Right renal pelvis (tissue), 4 donors: ENCODE measurements at places on chromosomes 3 and 15. TPM values are rescaled to one million over a fixed set of nuclear protein-coding genes. Genes with fewer than 3 reads are reported as not detected.

Gene SPINK8
- 0.32 TPM for polyA plus RNA-seq

Gene PIERCE2
- polyA plus RNA-seq: 8.0 TPM

Gene NEK10
- 1.7 TPM for polyA plus RNA-seq

Gene BTLA
- polyA plus RNA-seq: 0.25 TPM

Gene CFAP44
- 28.6 TPM for polyA plus RNA-seq

Gene GATM
- polyA plus RNA-seq: 218 TPM

Gene ZNF662
- 26.9 TPM for polyA plus RNA-seq

Gene KCNAB1
- polyA plus RNA-seq: 2.8 TPM

Gene GASK1A
- 4.6 TPM for polyA plus RNA-seq

Gene FBXW12
- polyA plus RNA-seq: 0.36 TPM

Gene GHSR
- not detected for polyA plus RNA-seq

Gene NEDD4
- polyA plus RNA-seq: 17.2 TPM

Gene CHST13
- 4.6 TPM for polyA plus RNA-seq

Gene GOLGA8S
- polyA plus RNA-seq: 0.95 TPM

Gene BCHE
- 11.7 TPM for polyA plus RNA-seq
